ENCODE measurements at places on chromosomes 13 and 19.

DNA sequence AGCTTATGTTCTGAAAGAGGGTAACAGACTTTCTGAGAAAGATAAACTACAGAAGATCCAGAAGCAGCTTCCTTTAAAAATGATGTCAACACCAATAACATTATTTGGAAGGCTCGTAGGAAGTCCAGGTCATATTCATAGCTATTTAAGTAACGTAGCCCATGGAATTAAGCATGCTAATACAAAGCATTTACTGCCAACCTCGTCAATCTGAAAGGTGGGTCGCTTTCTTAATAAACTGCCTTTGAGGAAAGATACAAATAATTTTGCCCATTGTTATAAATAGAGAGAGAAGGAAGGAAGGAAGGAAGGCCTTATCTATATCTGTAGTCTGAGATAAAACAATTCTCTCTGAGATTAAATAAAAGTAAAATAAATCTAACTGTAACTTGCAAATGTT, 80.3 kb downstream of the STARD13 start:
- no peak for DNase-seq

- DNase-seq, result no peak
These were observed 727.7 kb downstream of the UQCRFS1 start for GRCh38 chr19:28485292-28485691.

DNA sequence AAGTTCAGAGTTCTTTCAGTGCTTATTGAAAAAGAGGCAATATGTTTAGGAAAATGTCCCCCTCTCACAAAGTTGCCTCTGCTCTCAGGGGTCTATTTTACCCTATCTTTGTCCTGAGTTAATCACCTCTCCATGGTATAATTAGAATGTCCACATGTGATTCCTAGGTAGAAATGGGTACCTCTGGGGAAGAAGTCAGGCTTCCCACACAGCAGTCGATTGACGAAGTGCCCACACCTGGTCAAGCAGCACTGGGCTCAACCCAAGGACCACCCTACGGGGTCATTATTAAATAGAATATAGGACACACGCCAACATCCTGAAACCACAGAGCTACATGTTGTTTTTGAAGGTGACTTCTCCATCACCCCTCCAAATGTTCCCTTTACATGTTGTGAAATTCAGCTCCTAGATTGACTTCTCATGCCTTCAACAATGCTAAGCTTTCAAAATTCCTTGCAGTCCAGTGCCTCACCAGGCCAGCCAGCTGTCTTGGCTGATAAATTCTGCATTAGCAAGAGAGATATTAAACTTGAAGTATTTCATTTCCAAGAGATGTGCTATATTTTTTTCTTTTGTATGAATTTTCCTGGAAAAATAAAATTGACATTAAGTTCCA, 43.6 kb upstream of the FAM124A start:
- DNase-seq, result no peak

- no peak for DNase-seq
These were observed 95.7 kb downstream of the KCTD12 start for GRCh38 chr13:76790526-76790925.

- DNase-seq, result no peak
These were observed 168.0 kb upstream of the OBI1 start for GRCh38 chr13:78826936-78827335.

DNA sequence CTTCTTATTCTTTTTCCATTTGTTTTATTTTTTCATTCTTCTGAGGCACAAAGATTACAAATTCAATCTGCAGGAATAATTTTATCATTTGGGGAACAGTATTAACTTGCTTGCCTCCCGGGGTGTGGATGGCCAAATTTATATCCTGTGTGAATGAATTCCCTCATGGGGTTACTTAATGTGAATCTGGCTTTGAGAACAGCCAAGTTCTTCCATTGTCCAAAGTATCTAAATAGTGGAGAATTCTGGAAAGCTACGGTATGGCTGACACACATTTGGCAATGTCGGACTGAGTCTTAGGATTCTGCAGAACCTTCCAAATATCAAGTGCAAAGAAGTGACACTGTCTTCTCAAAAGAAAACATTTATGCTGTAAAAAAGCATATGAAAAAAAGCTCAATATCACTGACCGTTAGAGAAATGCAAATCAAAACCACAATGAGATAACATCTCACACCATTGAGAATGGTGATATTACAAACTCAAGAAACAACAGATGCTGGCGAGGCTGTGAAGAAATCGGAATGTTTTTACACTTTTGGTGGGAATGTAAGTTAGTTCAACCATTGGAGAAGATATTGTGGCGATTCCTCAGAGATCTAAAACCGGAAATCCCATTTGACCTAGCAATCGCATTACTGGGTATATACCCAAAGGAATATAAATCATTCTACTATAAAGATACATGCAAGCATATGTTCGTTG, 620.2 kb downstream of the EFNB2 start:
- no peak for DNase-seq

DNA sequence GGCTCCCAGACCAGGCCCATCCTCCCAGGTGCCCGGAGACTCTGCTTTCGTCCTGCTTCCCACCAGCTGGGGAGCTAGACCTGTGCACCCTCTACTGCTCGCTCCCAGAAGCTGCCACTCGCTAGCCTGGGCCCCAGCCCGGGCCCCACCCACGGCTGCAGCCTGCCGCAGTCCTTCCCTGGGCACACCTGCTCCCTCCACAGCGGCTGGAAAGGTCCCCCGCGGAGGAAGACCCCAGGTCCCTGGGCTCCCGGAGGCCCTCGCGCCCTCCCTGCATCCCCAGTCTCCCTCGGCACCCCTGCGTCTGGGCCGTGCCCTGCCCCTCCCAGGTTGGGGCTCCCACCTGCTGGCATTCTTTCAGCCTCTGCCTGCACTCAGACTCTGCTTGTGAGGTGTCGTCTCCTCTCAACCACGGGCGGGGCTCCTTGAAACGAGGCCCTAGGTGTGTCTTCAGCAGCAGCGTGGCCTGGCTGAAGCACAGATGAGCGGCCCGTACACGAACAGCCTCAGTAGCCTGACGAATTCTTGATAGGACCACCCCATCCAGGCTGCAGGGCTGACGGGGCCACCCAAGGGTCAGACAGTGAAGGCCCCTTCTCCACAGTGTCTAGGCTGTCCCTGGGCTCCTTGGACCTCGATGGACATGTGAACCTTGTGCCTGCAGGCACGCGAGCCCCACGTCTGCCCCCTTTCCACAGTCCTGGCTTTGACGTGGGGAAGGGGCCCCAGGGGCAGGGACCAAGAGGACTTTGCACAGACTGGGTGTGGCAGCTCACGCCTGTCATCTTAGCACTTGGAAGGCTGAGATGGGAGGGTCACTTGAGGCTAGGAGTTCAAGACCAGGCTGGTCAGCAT, 27.9 kb downstream of the DOT1L start:
- no peak for DNase-seq

DNA sequence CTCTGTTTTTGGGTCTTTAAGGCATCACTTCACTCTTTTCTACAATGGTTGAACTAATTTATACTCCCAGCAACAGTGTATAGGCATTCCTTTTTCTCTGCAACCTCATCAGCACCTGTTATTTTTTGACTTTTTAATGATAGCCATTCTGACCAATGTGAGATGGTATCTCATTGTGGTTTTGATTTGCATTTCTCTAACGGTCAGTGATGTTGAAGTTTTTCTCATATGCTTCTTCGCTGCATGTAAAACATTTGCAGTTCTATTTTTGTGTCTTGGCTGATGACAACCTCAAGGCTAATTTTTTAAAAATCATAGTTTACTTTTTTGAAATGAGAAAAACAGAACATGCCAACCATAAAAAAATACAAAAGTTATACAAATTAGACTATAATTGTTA, 258.2 kb upstream of the EDNRB start:
- DNase-seq, result no peak

- DNase-seq, result no peak
These were observed 11.8 kb downstream of the PTPRH start for GRCh38 chr19:55197528-55197927.

- no peak for DNase-seq
These were observed 23.1 kb upstream of the CXCL17 start for GRCh38 chr19:42465827-42466280.

DNA sequence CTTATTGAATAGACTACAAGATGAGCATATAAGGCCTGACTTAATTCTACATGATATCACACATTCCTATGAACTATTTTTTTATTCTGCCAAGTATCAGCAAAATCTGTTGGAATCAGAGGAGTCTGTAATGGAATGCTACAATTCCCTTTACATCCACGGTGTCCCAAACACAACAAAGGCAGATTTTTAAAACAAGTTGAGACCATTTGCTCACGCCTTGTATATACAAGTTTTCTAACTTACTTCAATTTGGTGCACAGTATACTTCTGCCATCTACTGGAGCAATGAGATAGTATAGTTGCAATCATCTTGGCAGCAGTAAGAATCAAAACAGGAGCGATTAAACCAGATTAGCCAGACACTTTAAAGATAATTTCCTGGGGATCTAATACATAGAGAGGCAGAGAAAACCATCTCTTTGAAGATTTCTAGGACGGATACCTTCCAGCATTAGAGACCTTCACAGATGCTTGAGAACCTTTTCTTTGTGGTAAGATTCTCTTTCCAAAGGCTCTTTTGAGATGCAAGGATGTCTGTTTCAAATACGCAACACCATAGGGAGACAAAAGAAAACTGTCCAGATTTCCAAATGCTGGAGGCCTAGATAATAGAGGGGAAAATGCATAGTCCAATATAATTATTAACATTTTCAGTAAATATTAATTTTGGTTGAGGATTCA, 302.0 kb upstream of the MIR17HG start:
- no peak for DNase-seq

DNA sequence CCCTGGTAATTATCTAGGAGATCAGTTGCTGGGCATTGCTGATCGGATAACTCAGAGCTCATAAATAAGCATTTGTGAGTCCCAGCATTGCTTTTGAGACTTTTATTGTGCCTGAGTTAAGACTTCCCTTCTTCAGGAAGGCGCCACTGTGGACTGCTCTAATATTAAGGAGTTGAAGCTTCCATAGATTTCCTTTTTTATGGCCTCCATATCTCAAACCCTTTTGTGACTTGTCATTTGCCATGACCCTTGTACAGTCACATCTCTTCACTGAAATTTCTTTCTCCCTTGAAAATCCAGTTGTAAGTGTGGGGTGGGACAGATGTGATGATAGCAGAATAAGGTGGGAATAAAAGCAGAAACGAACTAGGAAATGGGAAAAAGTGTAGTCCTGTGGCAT, 6.3 kb downstream of the TM9SF2 start:
- no peak for DNase-seq

- no peak for DNase-seq
These were observed 11.9 kb downstream of the ZNF558 start for GRCh38 chr19:8820234-8820633.

GRCh38 chr19:34282611-34283519, 28.5 kb downstream of the GARRE1 start:
- no peak for DNase-seq

DNA sequence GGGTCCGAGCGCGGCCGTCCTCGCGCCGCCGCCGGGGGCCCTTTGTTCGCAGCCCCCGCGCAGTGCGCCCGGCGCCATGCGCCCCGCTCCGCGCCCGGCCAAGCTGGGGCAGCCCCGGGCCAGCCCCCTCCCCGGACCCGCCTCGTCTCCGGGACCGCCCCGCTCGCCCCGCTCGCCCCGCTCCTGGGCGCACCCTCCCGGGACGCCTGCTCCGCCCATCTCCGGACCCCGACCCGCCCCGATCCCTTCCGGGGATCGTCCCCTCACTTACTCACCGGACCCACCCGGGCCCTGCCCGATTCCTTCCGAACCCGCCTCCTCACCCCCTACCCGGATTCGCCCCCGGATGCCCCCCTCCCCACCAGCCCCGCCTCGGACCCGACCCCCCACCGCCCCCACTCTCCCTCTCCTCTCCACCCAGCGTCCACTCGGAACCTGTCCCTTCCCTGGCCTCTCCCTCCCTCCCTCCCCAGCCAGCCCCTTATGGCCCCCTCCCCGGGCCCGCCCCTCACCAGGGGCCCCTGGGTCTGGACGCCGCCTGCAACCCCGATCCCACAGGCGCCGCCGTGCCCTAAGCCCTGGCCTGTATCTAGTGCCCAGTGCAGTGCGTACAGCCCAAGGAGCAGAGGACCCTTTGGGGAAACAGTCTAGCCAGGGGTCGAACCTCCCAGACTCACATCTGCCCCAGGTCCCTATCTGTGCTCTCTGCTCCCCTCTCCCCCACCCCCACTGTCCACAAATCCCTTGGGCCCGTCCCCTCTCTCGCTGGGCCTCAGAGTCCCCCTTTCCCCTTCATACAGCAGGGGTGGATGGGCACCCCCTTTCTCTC, at the start of gene CPAMD8:
CPAMD8 (minus strand) TSS at position 105 of the 829 bp plus-strand sequence. CDS start 168 bp downstream, outside the sequence.
- DNase-seq, result no peak

DNA sequence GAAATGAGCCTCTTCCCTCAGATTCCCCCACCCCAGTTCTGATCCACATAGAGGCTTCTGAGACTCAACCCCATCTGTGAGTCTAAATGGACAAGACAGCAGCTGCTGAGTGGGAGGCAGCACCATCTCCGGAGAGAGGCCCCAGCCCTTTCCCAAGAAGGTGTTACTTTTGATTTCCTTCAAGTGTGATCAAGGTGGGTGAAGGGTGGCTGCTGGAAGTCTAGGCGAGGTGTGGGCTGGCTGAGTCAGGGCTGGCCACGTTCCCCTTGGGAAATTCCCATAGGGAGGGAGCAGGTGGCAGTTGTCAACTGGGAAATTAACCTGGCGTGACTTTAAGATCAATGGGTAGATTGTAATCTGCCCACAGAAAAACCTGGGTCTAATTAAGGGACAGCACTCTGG, 148.0 kb downstream of the FOXO1 start:
- no peak for DNase-seq
